ENCODE measurements at places on chromosomes 5 and 9.

DNA sequence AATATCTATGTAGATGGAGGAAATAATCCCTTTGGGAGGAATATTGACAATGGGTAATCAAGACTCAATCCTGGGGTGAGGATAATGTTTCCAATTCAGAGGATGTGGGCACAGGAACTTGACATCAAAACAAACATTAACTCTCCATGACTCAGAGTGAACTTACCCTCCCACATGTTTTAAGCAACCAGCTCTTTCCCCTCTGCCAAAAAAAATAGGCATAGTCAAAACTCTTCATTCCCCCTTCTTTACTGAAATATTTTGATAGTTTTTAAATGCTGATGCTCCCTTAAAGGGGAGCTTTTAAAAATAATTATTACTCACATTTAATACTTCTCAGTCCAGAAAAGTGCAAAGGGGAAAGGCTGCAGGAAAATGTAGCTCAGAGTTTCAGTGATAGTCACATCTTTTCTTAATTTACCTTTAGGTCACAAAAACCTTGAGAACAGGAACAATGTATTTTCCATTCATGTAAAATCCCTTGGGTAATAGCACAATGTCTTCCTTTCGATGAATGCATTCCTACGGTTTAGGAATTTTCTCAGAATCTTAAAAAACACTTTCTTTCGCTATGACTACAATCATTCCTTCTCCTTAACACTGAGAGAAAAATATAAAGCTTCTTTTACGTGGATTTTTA lies 298.4 kb upstream of the GRAMD2B start:
- DNase-seq = no peak

GRCh38 chr5:435961-436640 lies 6.9 kb upstream of the EXOC3 start:
- no peak for DNase-seq

DNA sequence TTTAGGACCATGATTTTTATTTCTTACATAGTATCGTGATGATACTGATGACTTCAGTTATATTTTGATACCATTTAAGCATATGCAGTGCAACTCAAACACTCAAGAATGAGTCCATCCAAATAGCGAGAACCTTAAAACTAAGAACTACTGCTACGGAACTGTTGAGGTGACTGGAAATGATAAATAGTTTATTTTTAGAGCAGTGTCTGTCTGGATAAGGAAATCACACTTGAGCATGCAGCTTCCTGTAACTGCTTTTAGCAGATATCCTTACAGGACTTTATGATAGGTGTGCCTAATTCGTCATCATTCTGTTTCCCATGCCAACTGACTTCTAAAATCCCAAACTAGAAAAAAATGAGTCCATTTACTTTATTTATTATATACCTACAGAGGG lies 85.5 kb downstream of the ADGRV1 start:
- no peak for DNase-seq

GRCh38 chr5:59067956-59068656 lies 485.2 kb downstream of the RAB3C start:
- no peak for DNase-seq

GRCh38 chr5:1934056-1934394 lies 51.3 kb upstream of the IRX4 start:
- DNase-seq = no peak

GRCh38 chr9:136196404-136197083 lies 8.4 kb downstream of the LHX3 start:
- DNase-seq = no peak

- no peak for DNase-seq
Measured at GRCh38 chr5:33415811-33416354, 24.9 kb upstream of the TARS1 start.

- DNase-seq = no peak
Measured at GRCh38 chr9:38024036-38024681, 44.9 kb downstream of the SHB start.

- no peak for DNase-seq
Measured at GRCh38 chr5:50958852-50959457, 292.5 kb downstream of the PARP8 start.

GRCh38 chr9:87602933-87603643 lies 105.4 kb downstream of the DAPK1 start:
- no peak for DNase-seq

DNA sequence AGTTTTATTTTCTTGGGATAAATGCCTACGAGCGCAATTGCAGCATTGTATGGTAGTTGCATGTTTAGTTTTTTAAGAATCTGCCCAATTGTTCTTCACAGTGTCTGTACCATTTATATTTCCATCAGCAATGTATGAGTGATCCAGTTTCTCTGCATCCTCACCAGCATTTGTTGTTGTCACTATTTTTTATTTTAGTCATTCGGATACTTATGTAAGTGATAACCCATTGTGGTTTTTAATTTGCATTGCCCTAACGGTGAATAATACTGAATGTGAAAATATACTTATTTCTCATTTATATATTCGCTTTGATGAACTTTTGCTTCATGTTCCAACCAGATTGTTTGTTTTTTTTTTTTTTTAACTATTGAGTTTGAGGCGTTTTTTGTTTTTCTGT lies 33.7 kb upstream of the PWWP2A start:
- no peak for DNase-seq

DNA sequence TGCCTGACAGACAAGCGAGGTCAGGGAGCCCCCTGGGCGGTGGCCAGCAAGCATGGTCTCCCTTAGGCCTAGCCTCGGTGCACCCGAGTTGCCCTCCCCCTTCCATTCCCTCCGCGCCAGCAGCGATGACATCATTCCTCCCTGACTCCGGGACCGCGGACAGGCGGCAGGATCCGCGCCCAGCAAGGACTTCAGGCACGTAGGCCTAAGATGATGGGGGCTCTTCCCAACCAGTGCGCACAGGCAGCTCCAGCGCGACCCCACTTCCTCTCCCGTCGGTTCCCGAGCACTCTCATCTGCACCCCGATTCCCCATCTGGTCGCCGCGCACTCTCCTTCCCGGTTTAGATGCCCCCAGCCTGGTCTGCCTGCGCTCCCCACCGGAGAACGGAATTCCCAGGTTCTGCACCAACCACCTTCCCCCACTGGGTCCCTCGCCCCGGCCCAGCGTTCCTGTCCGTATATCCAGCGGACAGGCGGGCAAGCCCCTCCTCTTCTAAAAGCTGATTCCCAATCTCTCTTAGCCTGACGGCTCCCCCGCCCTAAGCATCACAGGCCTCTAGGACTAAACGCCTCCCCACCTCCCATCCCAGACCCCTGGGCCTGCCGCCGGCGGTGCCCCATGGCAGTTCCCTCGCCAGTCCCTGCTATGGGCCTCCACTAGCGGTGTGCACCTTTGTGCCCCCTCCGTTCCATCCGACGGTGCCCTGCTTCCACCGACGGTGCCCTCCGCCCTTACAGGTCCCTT lies 931 bp downstream of the FAM219A start:
- peak; percentile 9 for DNase-seq

DNA sequence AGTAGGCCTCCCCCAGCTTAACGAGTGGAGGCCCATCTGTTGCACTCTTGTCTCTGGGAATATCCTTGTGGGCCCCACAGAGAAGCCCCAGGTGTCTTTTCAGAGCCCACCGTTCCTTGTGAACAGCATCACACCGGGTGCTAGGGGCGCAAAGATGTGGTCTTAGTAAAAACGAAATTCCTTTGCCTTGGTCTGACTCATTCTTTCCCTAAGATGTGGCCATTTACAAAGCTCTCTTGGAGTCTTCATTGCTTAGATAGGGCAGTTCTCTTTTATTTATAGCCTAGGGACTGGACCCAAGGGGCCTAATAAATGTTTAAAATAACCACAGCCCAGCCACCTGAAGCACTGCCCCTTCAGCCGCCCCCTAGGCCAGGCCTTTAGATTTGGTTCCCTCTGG lies 52.8 kb upstream of the RPL26L1 start:
- DNase-seq = no peak

DNA sequence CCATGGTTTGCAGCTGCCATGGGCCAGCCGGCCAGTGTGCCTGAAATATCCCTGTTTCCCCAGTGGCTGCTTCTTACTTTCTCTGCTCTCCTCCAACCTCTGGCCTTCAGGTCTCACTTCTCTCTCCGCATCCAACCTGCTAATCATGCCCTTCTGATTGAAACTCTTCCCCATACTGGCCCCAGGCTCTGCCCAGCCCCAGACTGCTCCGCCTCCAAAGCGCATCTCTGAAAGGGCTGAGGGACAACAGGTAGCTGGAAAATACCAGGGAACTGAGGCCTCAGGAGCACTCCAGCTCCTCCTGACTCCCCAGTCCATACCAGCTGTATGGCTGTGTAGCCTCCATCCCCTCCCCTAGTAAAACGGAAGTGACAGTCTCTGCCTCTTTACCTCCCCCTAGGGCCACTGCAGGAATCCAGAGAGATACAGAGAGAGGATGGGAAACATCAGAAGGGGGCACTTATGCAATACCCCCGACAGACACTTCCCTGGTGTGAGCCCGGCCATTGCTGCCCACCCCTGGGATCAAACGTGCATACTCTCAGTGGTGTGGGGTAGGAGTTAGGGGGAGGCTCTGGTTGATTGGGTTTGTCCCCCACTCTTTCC lies 34.2 kb downstream of the PAX5 start:
- no peak for DNase-seq

- no peak for DNase-seq
Measured at GRCh38 chr5:73135429-73136054, 15.2 kb downstream of the TMEM171 start.

- DNase-seq = no peak
Measured at GRCh38 chr9:70352356-70352755, 62.1 kb downstream of the KLF9 start.

DNA sequence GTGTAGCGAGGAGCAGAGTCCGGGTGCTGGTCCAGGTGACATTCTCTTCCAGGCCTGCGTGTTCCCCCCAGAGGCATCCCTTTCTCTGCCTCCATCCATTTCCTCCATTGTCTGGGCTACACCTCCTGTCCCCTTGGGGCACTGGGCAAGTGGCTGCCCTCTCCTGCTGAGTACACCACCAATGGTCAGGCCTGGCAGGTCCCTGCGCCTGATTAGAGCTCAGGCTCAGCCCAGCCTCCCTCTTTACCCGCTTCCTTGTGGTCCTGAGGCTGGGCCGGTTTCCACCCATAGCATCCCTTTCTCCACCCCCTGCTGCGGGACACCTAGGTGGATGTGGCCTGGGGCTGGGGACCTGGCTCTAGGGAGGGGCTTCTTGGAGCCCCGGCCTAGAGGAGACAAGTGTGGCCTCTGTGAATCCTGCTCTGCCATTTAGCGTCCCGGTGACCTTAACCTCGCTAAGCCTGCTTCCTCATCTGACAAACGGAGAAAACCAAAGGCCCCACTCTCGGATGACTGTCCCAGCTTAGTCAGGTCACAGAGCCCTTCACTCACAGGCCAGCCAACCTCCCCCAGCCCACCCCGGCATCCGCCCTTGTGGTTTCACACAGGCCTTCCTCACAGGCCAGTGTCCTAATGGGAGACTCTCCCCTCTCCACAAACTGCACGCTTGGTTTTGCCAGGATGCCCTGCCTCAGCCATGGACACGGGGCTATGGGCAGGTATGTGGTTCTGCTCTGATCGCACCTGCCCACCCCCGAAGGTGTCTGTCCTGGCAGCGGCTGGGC lies 12.9 kb downstream of the DOLPP1 start:
- DNase-seq = no peak

DNA sequence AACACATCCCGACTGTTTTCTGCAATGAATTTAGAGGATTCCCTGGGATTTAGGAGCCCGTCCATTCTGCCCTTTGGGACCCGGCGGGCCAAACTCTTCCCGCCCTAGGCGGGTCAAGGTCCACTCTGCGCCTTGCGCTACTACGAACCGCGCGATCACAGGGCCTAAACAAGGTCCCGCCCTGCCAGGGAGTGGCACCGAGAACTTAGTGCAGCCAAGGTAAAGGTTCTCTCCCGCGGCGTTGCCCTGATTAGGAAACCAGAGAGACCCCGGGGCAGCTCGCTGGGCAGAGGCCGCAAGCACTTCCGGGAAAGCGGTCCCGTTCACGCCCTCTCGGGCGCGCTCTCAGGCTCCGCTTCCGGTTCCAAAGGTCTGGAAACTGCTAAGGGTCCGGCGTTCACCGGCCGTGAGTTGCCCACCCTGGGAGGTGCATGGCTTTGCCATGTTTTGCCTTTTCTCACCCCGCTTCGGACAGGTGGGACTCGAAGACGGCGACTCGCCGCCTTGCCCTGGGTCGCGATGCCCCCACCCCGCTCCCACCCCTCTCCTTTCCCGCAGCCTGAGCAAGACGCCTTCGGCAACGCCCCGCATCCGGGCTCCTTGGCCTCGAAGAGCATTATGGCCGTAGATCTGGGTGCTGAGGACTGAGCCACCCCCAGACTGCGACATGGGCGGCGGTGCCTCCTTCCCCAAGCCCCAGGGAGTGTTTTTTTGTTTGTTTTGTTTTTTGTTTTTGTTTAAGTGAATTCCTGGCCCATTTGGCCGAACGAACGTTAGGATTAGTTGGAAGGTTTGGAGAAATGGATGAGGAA lies 23.4 kb downstream of the HNRNPK start:
- peak; percentile 39 for DNase-seq

GRCh38 chr9:134566196-134566847 lies 75.3 kb upstream of the COL5A1 start:
- no peak for DNase-seq

- DNase-seq = no peak
Measured at GRCh38 chr5:109914906-109915305, 225.2 kb downstream of the MAN2A1 start.

DNA sequence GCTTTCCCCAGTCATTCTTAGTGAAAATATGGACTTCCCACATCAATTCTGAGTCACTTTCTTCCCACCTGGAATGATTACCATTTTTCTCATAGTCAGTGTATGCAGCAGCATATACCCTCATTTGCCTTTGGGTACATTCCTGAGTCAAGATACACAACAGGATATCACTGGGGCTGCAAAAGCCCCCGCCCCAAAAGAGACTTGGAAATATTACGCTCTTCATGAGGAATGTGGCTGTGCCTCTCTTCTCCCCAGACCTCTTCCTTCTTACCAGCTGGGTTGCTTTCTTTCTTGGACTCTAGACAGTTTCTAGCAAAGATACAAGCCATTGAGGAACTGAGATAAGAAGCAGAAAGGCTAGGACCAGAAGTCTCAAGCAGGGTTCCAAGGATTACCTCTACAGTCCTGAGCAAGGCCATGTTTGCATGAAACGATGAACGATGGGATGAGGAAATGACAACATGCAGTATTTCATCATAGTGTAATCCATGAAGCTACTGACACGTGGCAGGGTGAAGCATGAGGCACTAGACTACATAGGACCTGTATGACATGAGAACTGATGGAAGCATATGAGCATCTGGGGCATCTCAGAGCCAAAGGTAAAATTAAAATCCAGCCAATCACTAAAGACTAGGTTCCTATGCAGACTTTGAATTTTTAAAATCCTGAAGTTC lies 218.1 kb downstream of the RAB3C start:
- no peak for DNase-seq

DNA sequence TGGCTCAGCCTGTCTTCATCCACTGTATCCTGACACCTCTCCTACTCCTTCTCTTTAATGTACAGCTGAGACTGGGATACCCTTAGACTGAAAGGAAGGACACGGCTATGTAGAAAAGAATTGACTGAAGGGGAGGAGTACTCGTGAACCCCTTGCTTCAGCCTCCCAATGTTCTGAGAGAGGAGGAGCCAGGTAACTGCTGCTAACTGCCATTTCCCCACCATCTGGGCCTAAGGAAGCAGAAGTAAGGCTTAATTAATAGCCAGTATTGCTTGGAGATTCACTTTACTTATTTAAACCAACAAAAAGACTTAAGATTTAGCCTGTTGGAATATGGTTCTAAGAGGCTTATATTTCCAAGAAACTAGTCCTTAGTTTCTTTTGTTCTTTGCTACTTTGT lies 18.8 kb upstream of the RGS3 start:
- no peak for DNase-seq
